Stimulated activated CD4-positive, alpha-beta T cell treated with anti-CD3 and anti-CD28 coated beads, Interleukin-1b, Interleukin-23, amount 100 ng/mL, for 24 hours (primary cell): ENCODE measurements at places on chromosomes 7 and 10.

DNA sequence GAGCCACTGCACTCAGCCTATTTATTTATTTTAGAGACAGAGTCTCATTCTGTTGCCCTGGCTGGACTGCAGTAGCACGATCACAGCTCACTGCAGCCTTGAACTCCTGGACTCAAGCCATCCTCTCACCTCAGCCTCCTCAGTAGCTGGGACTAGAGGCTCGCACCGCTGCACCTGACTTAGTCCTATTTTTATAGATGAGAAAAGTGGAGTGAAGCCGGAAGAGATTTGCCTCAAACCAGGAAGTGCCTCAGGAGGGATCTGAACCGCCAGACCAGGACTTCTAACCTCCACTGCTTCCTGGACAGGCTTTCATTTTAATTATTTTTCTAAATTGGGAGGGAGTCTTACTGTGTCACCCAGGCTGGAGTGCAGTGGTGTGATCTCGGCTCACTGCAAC, 17.5 kb upstream of the CLIP2 start:
- no peak for DNase-seq

DNA sequence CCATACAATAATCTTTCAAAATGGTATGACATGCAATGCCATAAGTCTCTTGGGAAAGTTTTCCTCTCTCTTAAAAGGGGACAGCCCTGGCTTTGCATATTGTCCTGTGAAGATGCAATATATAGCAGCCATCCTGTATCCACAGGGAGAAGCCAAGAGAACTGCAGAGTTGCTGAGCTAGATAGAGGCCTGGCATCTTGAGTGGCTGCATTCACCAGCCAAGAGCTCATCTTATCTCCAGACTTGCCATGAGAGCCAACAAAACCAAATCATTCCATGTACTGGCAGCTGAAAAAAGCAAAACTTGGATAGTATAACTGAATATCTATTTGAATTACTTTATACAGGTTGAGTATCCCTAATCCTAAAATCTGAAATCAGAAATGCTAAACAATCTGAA, 348.8 kb downstream of the CALN1 start:
- no peak for DNase-seq

GRCh38 chr10:116124777-116125176, 148.2 kb downstream of the GFRA1 start:
- DNase-seq = no peak

GRCh38 chr7:33903791-33904680, 1.3 kb upstream of the BMPER start:
- DNase-seq = peak; percentile 36

DNA sequence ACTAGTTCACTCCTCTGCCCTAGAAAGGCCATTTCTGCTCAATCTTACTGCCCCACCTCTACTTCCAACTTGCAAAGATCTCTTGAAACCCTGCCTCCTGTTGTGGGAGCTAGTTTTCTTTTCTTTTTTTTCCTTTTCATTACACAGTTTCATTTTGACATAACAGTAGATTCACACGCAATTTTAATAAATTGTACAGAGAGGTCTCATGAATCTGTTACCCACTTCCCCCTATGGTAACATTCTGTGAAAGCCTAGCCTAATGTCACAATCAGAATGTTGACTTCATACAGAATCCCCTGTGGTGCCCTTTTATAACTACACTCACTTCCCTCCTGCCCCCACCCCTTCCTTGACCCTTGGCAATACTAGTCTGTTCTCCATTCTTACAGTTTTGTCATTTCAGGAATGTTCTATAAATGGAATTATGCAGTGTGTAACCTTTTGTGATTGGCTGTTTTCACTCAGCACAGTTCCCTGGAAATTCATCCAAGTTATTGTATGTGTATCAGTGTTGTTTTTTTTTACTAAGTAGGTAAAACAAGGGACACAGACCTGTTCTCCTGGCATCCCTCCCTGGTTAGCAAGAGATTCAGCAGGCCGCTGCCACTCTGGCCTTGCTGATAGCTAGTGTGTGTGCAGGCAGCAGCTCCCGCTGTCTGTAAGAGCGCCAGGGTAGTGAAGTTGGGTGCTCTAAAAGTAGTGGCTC, 21.5 kb downstream of the CHST3 start:
- no peak for DNase-seq

DNA sequence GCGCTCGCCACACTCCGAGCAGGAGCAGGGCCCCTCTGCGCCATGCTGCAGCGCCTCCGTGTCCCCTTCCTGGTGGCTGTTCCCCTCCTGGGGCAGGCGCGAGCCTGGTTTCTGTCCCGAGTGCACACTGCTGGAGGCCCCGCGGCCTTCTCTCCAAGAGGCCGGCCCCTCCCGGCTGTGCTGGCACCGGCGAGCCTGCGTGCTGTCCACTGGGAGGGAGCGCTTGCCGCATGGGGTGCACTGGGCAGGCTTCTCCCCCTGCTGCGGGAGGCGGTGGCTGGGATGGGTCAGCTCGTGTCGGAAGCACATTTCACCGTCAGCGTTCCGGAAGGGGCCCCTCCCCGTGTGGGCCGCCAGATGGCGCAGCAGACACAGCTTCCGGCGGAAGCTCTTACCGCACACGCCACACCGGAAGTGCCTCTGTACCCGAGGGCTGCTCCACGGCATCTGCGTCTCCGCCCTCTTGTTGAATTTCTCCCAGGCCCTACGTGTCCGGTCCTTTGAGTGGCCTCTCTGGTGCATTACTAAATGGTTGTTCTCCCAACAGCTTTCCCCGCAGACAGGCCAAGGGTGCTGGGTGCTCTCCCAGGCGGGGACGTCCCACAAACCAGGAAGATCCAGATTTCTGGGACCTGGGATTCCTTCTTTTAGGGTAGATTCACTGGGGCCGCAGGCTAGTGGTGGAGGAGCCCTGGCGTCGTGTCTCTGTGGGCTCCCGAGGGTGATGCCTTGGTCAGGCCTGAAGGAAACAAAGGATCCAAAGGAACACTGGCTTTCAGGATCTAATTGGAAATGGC, 18.7 kb downstream of the ZNF786 start:
- peak; percentile 28 for DNase-seq

DNA sequence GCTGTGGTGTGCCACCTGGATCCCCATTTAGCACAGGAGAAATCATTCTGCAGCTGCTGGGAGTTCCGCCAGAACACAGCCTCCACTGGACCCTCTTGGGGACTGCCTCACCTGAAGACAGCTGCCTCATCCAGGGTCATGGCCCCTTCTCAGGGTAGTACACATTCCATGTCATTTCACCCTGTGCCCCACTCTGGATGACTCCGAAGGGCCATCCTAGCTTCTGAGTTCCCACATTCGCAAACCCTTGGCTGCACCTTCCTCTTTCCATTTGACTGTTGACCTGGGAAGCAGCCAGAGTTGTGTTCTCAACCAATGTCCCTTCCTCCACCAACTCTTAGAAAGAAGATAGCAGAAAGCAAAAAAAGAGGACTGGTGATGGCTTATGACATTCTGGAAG, 125.6 kb upstream of the TBX20 start:
- DNase-seq = no peak

DNA sequence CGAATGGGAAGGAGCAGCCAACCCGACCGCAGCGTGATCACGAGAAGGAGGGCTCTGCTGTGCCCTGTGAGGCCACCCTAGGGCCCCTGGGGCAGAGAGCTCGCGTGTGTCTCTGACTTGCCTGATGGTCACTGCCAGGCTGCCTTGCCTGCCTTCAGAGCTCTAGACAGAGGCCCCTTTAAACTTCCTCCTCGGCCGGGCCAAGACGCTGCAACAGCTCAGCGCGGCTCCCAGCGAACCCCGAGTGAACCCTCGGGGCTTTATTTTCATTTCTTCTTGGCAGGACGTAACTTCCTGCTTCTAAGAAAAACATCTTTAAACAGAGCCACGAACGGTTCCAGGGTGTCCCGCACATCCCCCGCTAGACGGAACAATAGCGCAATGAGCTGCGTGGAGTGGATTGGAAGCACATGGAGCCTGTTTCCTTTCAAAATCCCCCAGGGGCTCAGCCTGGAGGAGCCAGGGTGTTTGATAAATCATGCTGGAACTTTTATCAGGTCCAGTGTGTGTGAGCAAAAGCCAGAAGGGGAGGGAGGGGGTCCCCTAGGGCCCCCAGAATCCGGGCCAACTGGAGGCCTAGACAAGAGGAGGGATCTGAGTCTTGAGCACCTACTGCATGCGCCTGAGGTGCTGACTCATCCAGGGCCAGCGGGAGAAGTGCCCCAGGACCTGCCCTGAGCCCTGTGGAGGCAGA, 134.1 kb upstream of the GDF10 start:
- DNase-seq = no peak
